Upper lobe of left lung (tissue), 6 donors: ENCODE measurements at places on chromosomes 7 and 10. TPM values are rescaled to one million over a fixed set of nuclear protein-coding genes. Genes with fewer than 3 reads are reported as not detected.

SMO gene
- total RNA-seq, result 2.7 TPM

SSC4D gene
- 1.7 TPM for total RNA-seq

DNA sequence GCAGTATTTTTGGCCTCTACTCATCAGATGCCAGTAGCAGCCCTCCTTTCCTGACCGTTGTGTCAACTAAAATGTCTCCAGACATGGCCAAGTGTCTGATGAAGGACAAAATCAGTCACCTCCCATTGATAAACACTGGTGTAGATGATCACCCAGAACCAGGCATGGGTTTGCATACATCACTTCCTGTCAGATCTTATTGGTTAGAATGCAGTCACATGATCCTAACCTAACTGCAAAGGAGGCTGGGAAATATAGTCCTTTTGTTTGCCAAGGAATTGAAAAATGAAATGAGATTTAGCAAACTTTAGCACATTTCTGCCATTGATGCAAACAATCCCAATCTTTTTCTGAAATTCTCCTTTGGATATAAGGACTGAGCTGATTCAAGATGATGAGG is 141.4 kb downstream of the BUB3 start:
- H3K27ac ChIP-seq, result no peak overlapping the region
- H3K4me3 ChIP-seq, result no peak overlapping the region
- H3K27me3 ChIP-seq, result no peaks in the 10 kb centered on the region
- DNase-seq, result no peak
- H3K36me3 ChIP-seq, result no peaks in the 10 kb centered on the region

DNA sequence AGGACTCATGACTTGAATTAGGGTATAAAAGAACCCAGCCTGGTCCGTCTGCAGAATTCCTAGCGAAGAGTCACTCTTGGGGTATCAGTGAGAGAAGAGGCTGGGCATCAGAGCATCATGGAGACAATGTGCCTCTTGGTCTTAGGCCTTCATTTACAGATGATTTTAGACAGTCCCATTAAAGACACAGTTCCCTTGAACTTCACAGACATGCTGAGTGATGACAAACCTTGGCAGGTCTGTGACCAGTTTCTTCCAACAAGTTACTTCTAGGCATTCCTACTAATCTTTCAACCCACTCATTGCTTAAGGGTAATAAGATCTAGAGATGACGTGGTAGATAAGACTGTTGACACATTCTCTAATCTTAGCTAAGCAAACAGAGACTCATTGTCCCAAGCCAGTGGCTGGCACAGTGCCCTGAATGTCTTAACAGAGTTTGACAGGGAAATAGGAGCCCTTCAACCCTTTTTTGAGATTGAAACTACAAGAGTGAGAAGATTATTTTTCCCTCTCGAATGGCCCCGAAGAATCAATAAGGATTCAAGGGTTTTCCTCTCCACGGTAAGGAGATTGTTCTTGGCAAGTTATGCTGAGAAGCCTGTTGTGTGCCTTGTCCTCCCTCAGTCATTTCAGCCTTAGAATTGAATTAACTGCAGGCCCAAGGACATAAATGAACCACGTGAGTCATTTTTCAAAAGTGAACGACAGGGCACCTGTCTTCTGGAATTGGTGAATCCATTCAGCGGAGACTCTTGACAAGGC is 281.1 kb downstream of the CCDC3 start:
- H3K36me3 ChIP-seq, result no peaks in the 10 kb centered on the region
- H3K4me1 ChIP-seq, result peaks cover 22% of the 10 kb centered on the region
- no peak overlapping the region for H3K4me3 ChIP-seq
- no peak for DNase-seq
- no peaks in the 10 kb centered on the region for H3K27me3 ChIP-seq

- H3K36me3 ChIP-seq, result no peaks in the 10 kb centered on the region
- H3K27me3 ChIP-seq, result no peaks in the 10 kb centered on the region
- no peak for DNase-seq
- H3K4me3 ChIP-seq, result no peak overlapping the region
These were observed 195.3 kb downstream of the PPP1R9A start for GRCh38 chr7:95102662-95103061.

DNA sequence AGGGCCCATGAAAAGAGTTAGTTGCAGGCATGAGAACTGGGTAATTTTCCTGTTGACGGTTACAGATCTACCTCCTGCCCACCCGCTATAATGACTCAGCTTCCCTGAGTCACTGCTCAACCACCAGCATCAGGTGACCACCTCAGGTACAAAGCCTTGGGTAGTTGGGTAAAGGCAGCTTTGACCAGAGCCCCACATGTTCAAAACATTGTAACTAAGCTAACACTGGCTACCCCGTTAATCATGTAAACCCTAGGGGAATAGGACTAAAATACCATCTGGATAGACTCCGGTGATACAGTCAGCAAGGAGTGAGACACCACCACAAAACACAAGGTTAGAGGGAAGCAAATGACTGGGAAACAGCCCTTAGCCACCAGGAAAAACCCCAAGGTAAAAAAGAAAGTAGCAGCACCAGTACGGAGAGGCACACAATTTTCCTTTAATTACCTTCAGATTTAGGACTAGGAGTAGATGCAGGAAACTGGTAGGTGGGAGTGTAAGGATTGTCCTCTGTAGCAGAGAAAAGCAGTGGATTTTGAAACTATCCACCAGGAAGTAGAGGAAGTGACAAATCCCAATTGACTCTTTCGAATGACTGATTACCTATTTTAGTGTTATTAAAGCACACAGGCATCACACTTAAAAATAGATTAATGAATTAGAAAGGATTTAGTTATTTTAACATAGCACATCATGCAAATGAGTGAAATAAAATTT is 103.5 kb upstream of the PDLIM1 start:
- H3K36me3 ChIP-seq, result peaks cover 9% of the 10 kb centered on the region

DNA sequence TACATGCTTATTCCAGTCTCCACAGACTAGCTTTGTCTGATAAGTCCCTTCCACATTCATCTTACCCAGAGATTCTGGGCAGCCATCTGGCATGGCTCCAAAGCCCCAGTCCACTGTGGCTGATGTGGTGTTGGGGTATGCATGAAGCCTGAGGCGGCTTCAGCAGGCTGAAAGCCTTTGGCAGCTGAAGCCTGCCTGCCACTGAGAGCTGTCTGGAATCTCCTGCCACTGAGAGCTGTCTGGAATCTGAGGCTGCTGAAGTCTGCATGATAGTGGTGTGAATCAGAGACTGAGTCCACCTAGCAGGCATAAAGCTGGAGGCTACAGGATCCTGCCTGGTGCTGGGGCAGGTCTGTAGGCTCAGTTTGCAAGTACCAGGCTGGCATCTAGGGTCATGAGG is 87.1 kb downstream of the DYNC1I1 start:
- no peak overlapping the region for H3K4me3 ChIP-seq
- no peak overlapping the region for H3K27ac ChIP-seq
- no peaks in the 10 kb centered on the region for H3K4me1 ChIP-seq
- no peaks in the 10 kb centered on the region for H3K27me3 ChIP-seq

FAM25G gene
- not detected for total RNA-seq

GRCh38 chr10:2262333-2262732 is 525.0 kb upstream of the ADARB2 start:
- no peak overlapping the region for H3K4me3 ChIP-seq
- no peaks in the 10 kb centered on the region for H3K4me1 ChIP-seq
- no peaks in the 10 kb centered on the region for H3K27me3 ChIP-seq

DNA sequence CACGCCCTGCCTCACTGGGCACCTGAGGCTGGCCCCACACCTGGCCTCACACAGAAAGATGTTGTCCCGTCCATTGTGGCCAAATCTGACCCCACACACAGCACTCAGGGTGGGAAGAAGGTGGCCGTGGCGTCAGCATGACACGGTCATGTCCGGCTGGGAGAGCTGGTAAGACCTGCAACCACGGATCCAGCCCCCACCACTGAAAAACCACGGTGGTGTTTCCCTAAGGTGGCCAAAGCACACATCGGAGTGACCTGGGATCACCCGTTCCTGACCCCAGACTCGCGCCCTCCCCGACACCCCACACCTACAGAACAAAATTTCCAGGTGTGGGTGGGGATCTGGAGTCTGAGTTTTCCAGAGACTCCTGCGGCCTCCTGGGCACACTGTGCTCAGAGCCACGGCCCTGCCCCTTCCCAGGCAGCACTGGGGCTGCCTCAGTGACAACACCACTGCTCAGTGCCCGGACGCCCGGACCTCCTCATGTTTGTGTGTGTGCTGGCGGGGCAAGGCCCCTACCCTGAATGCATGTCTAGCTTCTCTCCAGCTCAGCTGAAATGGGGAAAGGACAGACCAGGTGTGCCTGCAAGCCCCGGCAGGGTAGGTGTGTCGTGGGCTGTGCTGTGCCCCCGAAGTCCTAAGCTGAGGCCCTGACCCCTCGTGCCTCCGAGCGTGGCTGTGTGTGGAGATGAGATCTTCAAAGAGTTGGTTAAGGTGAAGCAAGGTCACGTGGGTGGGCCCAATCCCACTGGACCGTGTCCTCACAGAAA is 36.1 kb downstream of the STK32C start:
- no peak overlapping the region for H3K4me3 ChIP-seq
- H3K27me3 ChIP-seq, result no peaks in the 10 kb centered on the region
- H3K36me3 ChIP-seq, result no peaks in the 10 kb centered on the region

OR6V1 gene
- not detected for total RNA-seq

DNA sequence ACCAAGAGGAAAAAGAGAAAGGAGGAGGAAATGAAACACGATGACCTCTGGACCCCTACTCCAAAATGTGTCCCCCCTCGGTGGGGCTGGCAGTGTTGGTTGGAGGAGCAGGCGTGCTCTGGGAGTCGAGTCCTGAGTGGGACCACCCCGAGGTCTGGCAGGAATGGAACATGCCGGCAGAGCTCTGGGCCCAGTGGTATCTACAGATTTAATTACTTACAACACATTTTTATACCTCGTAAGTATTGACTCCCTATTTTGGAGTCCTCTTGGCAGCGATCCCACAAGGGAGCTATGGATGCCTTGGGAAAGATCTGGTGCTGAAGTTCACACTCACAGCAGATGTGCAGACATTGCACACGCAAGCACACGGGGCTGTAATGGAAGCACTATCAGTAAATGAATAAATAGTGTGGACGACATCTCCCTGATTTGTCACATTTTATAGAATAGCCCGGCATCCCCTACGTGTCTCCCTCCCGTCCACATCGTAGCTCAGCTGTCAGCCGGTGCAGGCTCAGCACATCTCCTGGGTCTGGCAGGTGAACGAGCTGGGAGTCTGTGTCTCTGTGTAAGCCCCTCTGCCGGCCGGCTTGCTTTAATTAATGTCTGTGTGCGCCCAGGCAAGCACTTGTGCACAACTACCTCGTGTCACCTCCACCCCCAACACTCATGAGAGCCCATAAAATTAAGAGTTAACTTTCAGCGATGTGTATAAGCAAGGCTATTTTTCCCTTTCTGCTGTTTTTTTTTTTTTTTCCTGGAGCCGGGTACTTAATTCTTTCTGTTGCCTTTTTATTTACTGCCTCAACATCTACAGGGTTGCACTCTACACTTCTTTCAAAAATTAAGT is 603.2 kb downstream of the LRMDA start:
- peak overlapping the region; percentile 28 for H3K27ac ChIP-seq
- no peak overlapping the region for H3K4me3 ChIP-seq
- H3K27me3 ChIP-seq, result no peaks in the 10 kb centered on the region
- H3K4me1 ChIP-seq, result peaks cover 29% of the 10 kb centered on the region
- no peak for DNase-seq
- H3K36me3 ChIP-seq, result no peaks in the 10 kb centered on the region

DNA sequence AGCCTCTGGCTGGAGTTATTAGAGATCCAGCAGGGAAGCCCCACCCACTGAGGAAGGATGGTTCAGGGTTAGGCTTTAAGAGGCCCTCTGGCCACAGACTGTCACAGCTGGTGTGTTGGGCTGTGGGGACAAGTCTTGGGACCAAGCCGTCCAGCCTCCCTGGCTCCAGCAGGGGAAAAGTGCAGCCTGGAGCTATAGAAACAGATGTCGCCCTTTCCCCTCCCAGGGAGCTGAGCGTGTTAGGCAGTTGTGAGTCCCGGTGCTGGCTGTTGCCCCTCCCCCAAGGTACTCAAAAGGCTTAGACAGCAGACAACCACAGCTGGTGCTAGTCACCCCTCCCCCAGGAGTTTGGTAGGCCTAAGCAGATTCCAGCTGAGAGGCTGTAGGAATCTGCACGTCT is 143.4 kb downstream of the TMEM168 start:
- H3K27ac ChIP-seq, result no peak overlapping the region
- no peak for DNase-seq
- H3K4me3 ChIP-seq, result no peak overlapping the region

GRCh38 chr7:112779667-112780066 is 10.5 kb downstream of the TMEM168 start:
- no peak overlapping the region for H3K4me3 ChIP-seq
- H3K4me1 ChIP-seq, result peaks cover 3% of the 10 kb centered on the region
- DNase-seq, result no peak
- H3K36me3 ChIP-seq, result peaks cover 11% of the 10 kb centered on the region
- no peaks in the 10 kb centered on the region for H3K27me3 ChIP-seq
- no peak overlapping the region for H3K27ac ChIP-seq
